ENCODE measurements at places on chromosomes 12 and 14.

DNA sequence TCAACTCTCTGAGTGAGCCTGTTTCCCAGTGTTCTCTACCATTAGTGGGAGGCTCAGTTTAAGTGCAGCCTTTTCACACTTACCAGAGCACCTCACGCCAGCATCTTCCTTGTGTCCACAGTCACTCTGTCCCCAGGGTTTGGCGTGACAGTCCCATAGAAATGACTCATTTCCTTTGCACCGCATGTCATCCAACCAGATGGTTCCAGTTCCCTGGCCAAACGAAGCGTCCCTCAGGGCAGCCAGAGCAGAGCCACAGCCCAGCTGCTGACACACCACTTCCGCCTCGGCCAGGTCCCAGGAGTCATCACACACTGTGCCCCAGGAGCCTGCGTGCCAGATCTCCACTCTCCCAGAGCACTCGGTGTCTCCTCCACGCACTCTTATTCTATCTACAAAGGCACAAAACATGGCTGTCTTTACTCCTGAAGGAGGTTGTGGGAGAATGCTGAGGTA lies 65.4 kb downstream of the ACSM4 start:
- no peaks in the 10 kb centered on the region for H3K4me1 ChIP-seq
- no peak overlapping the region for H3K27ac ChIP-seq
- H3K36me3 ChIP-seq: no peaks in the 10 kb centered on the region
- no peak overlapping the region for H3K4me3 ChIP-seq
- no peak for DNase-seq

DNA sequence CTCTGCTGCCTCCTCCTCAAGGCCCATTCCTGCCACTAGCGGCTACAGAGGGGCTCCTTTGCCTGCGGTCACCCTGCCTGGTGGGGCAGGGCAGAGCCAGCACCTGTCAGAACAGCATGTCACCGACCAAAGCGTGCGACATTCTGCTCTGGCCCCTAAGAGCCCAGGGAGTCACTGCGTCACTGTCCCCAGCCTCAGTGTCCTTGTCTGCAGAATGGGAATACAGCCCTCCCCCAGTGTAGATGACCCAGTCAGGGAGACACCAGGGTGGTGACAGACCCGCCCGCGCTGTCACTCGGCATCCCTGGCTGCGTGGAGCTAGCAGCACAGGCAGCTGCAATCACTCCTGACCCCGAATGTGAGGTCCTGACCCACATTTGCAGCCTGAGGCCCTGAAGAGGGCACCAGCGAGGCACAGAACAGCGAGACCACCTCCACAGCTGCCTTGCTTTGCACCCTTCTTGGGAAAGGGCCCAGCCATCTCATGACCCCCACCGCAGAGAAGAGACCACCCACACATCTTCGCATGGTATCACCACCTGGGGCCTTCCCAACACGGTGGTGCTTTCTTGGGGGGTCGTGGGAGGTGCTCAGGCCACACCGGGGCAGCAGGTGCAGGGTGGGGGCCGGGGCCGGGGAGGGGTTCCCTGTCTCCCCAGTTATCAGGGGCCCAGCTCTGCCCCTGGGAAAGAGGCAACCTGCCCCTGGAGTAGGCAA lies 2.5 kb downstream of the AHNAK2 start:
- peaks cover 3% of the 10 kb centered on the region for H3K4me1 ChIP-seq
- no peak overlapping the region for H3K27ac ChIP-seq
- peaks cover 24% of the 10 kb centered on the region for H3K27me3 ChIP-seq
- DNase-seq: no peak

- H3K27me3 ChIP-seq: no peaks in the 10 kb centered on the region
- peaks cover 44% of the 10 kb centered on the region for H3K4me1 ChIP-seq
- no peak for DNase-seq
- H3K27ac ChIP-seq: no peak overlapping the region
These were observed 46.1 kb downstream of the CPM start for GRCh38 chr12:68886636-68887572.

DNA sequence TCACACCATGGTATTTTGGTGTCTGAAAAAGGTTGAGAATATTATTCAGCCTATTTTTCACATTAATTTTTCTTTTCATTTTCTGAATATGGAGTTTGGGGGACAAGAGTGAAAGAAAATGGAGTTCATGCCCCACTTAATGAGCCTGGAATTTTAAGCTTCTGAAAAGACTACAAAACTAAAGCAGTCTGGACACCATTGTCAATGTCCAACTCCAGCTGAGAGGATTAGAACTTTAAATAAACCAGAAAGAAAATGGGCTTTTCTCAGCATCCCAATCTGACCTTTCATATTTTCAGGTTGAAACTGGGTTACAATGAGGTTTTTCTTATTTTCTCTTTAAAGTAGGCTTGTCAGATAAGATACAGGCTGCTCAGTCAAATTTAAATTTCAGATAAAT lies 207.7 kb downstream of the SLC6A15 start:
- no peak overlapping the region for H3K27ac ChIP-seq
- DNase-seq: no peak
- H3K36me3 ChIP-seq: no peaks in the 10 kb centered on the region

- H3K4me3 ChIP-seq: no peak overlapping the region
- no peaks in the 10 kb centered on the region for H3K36me3 ChIP-seq
- H3K27me3 ChIP-seq: no peaks in the 10 kb centered on the region
- H3K4me1 ChIP-seq: no peaks in the 10 kb centered on the region
- no peak for DNase-seq
These were observed 71.0 kb downstream of the TMTC2 start for GRCh38 chr12:82757656-82758055.

DNA sequence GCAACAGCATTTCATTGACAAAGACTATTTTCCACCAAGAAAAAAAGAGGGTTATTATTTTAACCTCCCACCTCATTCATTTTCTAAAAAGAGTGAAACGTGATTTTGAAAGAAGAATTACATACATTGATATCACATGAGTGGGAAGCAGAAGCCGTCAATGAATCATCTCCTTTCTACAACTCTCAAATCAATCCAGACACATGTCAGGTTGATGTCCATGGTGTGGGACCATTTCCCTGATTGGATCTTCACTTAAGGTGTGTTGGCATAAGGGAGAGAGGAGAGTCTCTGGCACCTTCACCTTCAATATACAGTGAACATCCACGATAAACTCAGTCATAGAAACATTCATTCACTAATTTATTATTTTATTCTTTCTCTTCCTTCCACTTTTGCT lies 1095.1 kb downstream of the BCL11B start:
- no peak for DNase-seq
- H3K36me3 ChIP-seq: no peaks in the 10 kb centered on the region
- no peaks in the 10 kb centered on the region for H3K27me3 ChIP-seq

DNA sequence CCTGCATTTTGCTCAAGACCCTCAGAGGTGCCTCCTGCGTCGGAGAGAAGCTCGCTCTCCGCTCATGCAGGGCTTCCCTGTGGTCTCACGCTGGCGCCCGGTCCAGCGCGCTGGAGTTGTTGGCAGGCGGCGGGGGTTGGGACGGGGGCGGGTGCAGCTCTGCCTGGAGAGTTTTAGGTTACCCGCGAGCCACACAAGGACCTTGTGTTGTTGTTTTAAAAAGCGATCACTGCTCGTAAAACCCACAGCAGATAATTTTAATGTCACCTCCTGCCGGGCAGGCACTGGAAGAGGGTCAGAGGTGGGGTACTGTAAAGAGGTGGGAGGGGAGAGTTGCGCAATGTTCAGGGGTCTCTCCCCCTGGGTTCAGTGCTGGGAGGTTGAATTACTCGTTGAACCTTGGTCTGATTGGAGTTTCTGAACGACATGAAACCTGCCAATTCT lies 850 bp downstream of the SMOC1 start:
- no peak overlapping the region for H3K4me3 ChIP-seq
- H3K27me3 ChIP-seq: peaks cover 56% of the 10 kb centered on the region
- DNase-seq: no peak
- H3K27ac ChIP-seq: no peak overlapping the region
- H3K4me1 ChIP-seq: no peaks in the 10 kb centered on the region
